M059J (cell line): ENCODE measurements at places on chromosomes 13 and 19. TPM values are rescaled to one million over a fixed set of nuclear protein-coding genes. Genes with fewer than 3 reads are reported as not detected.

DNA sequence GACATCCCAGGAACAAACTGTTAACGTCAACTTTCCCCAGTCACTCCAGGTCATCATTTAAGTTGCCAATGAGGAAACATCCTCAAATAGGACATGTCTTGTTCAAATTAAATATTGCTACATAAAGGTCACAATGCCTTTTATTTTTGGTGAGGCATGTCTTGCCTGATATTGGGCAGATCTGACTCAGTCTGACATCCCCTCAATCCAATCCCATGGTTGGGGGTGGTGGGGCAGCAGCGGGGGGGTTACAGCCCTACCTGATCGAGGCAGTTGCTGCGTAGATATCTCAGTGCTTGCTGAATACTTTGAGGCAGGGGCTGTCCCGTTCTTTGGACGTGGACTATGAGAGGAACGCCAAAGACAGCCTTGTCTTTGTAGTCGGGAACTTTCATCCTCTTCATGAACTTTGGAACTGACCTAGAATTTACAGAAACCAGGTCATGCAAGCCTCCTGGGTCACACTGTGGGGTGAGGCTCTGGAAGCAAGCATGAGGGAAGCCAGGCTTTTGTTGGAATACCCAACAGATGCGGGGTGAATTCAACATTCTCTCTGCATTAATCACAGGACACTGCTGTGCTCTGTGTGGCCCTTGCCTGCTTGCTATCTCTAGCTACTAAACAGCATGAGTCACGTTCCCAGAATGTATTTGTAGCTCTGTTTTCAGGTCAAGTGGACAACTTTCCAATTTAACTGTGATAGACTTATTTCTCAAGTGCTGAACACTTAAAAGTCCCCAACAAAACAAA lies 109.8 kb downstream of the KL start:
- peak; percentile 96 for DNase-seq

- DNase-seq: no peak
These were observed 46.0 kb downstream of the C13orf46 start for GRCh38 chr13:113927661-113928581.

DNA sequence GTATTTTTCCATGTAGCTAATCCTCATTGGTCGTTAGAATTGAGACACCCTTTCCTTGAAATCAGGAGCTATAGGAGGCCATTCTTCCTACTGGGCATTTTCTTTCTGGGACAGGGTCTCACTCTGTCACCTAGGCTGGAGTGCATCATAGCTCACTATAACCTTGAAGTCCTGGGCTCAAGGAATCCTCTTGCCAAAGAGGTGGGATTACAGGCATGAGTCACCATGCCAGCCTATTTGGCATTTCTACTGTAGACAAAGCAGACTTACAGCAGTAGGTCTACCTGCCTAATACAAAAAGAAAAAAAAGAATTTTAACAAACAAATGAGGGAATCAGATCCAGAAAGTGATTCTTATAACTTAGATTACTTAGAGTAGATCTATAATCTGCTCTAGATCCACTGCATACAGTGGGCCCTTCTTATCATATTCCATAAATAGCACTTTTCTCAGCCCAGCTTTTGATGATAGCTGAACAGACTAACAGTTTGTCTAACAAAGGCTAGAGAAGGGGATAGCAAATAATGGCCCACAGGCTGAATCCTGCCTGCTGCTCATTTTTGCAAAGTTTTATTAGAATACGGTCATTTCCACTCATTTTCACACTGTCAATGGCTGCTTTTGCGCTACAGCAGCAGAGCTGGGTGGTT lies 36.7 kb upstream of the USPL1 start:
- DNase-seq: peak; percentile 69

DNA sequence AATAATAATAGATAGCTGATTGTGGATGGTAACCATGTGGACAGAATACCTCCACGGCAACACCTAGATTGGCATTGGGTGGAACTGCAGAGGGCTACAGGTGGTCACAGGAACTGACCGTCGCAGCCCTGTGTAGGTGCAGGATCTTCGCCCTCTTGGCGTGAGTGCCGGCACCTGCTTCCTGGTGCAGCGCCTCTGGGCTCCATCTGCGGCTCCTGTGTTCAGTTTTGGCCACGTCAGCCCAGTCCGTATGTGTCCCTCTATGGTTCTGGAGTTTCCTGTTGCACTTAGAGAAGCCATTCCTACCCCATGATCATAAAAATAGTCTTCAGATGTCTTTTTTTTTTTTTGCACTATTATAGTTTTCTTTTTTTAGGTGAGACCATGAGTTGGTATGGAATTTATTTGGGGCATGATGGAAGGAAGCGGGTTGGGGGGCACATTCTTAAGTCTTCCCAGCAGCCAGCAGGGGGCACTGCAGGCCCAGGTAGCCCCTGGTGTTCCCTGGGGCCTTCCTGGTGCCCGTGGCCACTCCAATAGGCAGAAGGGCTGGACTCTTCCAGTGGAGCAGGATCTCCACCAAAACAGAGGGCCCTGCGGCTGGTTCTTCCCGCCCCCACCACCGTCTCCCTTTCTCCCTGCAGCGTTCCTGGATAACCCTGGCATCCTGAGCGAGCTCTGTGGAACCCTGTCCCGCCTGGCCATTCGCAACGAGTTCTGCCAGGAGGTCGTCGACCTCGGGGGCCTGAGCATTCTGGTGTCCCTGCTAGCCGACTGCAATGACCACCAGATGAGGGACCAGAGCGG lies 10.1 kb upstream of the SLC25A42 start:
- peak; percentile 37 for DNase-seq

DNA sequence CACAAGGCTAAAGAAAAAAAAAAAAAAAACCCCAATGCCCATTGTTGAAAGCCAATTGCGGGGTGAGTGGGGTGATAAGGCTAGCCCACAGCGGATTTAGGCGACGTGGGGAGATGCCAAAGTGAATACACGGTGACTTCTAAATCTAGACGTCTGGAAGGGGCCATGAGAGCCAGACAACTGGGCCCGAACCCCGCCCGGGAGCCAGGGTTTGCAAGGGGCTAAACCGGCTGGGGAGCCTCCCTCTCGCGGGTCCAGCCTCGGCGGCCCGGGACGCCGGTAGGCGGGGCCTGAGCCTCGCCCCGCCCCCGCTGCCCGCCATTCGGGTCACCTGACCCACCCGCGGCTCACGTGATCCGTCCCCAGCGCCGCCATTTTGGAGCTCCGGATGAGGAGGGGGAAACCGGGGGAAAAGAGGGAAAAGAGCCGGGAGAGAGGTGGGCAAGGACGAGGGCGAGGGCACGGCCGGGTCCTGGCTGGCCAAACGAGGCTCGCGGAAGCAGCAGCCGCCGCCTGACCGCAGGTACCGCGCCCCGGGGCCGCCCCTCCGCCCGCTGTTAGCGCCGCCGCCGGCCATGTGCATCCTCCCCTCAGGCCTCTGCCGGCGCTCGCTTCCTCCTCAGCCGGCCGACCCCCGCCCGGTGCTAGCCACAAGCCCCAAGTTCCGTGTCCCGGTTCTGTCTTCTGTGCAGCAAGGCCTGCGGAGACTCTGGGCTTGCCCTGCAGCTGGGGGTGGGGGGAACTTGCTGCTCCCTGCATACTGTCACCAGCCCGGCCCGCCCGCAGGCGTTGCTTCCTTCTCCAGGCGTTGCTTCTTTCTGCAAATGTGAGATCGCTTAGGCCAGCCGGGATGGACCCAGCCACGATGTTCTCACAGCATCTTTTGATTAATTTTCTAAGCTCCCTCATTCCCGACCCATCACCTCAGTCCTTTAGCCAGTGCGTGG lies at the start of gene ZNF507:
Gene ZNF507 (plus strand): TSS at position 350 of the 947 bp plus-strand sequence. CDS start 7,221 bp downstream, outside the sequence.
- DNase-seq: peak; percentile 76

DNA sequence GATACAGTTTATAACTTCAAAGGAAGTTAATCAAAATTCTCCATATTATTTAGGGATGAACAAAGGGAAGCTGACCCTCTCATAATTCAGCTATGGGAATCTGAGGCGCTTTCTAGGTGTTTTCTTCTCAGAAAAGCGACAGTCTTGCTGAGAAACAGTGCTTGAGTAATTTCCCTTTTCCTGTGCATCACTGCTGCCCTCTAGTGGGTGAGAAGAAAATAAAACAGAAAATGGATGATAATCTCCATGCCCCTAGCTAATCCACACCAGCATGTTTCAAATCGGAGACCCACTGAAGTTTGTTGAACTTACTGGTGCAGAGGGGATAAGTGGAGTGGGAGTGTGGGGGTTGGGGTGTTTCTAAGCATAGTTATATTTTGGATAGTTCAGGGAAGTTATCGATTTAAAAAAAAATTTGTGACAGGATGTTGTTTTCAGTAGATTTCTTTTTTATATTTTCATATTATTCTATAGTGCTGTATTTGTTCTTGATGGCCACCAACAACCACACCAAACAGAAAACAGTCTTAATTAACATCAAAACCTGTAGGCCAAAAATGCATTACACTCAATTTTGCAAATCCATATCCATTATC lies 21.4 kb downstream of the LCP1 start:
- peak; percentile 55 for DNase-seq

GRCh38 chr19:55693336-55693974 lies 18.4 kb downstream of the EPN1 start:
- DNase-seq: no peak

- DNase-seq: no peak
These were observed 930.0 kb upstream of the SLITRK6 start for GRCh38 chr13:86729206-86729605.

- DNase-seq: peak; percentile 58
These were observed 880.4 kb downstream of the EFNB2 start for GRCh38 chr13:105655046-105655445.

DNA sequence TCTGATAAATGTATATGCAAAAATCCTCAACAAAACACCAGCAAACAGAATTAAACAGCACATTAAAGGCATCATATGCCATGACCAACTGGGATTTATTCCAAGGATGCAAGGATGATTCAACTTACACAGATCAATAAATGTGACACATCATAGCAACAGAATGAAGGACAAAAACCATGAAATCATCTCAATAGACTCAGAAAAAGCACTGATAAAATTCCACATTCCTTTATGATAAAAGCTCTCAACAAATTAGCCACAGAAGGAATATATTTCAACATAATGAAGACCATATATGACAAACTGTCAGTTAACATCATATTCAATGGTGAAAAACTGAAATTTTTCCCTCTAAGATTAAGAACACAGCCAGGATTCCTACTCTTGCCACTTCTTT lies 691.6 kb downstream of the DIAPH3 start:
- no peak for DNase-seq

GRCh38 chr13:90510319-90510718 lies 837.2 kb upstream of the MIR17HG start:
- no peak for DNase-seq

- DNase-seq: no peak
These were observed 403.6 kb upstream of the SLC10A2 start for GRCh38 chr13:103469771-103470170.

GRCh38 chr19:42074513-42075363 lies 1.2 kb upstream of the ZNF574 start:
- no peak for DNase-seq

- DNase-seq: no peak
These were observed 53.7 kb downstream of the RASA3 start for GRCh38 chr13:114078461-114079451.

GRCh38 chr13:52703482-52703881 lies 36.1 kb downstream of the CNMD start:
- no peak for DNase-seq

DNA sequence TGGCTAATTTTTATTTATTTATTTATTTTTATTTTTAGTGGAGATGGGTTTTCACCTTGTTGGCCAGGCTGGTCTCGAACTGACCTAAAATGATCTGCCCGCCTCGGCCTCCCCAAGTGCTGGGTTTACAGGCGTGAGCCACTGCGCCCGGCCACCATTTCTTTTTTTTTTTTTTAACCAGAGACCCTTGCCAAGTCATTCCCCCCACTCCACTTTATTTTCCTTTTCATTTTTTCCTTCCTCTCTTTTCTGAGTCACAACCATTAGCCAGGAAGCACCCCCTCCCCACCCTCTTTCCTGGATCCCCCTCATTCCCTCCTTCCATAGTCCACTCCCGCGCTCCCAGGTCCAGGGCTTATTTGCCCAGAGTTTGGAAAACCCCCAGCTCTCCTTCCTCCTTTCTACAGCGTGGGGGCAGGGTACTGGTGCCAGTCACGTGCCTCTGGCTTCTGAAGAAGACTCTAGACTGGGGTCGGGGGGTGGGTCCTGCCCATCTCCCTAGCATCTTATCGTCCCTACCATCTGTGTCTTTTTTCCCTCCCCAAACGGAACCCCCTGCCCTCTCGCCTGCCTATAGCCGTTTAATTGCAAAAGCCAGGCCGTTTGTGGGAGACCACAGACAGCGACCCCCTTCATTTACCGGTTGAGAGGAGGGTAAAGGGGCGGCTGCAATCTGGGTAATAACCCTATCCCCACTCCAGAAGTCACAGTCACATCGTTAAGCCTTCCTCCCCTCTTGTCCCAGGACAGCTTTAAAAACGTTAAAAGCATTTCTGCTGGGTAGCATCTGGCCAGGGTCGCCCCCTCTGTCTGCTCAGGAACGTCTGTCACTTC lies 1.1 kb upstream of the CALR start:
- peak; percentile 41 for DNase-seq

DNA sequence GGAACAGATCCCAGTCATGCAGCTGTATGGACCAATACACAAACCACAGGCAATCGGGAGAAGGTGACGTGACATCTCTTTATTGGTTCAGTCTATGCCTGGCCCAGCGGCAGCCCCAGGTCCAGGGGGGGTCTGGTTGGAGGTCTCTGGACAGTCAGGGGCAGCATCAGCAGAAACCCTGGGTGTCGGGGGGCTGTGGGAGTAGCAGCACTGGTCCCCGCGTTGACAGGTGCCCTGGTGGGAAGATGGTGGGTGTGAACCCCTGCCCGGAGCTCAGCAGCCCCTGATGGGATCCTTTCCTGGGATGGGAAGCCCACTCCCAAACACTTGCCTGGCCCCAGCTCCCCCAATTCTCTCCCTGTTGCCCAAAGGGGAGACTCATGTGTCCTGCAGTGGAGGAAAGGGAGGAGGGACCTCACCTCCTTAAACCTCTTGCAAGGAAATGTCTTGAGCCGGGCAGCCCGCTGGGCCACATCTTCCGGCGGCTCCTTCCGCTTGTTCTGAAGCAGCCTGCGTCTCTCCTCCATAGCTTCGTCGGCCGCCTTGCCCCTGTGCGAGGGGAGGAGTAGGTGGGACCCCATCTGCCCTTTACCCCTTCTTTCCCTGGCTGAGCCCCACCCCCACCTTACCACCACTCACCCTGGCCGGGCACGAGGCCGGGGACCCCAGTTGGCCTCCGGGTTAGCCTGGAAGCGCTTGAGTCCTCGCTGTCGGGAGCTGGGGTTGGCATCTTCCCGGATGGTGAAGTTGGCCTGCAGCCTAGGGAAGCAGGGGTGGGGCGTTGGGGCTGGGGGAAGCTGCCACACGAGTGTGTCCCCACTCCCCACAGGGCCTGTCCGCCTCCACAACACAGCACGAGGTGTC lies 2.4 kb upstream of the LYL1 start:
- DNase-seq: no peak

GRCh38 chr13:45325806-45326205 lies 15.2 kb downstream of the TPT1 start:
- DNase-seq: peak; percentile 84

Gene BRSK1
- 0.17 and 2.7 TPM in 2 replicates for total RNA-seq

Gene IGFL3
- not detected in 2 replicates for total RNA-seq

Gene MBD3L2
- not detected in 2 replicates for total RNA-seq

Gene PDX1
- total RNA-seq: not detected in 2 replicates

Gene PLIN4
- 0.02 TPM in 2 replicates for total RNA-seq
